ENCODE measurements at places on chromosomes 2 and 18.

DNA sequence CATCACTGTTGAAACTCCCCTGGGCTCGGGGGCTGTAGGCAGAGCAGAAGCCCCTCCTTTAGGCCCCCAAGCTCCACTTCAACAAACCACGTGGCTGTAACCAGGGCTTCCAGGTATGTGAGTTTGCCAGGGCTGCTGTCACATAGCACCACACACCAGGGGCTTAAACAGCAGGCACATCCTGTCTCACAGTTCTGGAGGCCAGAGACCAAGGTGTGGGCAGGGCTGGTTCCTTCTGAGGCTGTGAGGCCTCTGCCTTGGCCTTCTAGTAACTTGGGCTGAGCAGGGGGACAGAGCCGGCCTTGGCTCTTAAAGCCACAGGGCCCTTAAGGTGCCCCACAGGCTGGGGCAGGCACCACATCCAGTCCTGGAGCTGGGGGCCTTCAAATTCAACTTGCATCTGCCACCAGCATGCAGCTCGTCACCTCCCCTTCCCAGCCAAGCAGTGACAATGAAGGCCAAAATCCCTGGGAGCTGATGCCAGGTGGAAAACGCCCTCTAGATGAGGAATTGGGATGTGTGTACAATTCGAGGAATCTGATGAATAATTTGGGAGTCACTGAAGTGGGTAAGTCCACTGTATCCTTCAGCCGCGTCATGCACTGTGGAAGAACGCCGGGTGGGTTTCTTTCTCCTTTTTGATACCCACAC, 104.2 kb upstream of the ODC1 start:
- DNase-seq: no peak

DNA sequence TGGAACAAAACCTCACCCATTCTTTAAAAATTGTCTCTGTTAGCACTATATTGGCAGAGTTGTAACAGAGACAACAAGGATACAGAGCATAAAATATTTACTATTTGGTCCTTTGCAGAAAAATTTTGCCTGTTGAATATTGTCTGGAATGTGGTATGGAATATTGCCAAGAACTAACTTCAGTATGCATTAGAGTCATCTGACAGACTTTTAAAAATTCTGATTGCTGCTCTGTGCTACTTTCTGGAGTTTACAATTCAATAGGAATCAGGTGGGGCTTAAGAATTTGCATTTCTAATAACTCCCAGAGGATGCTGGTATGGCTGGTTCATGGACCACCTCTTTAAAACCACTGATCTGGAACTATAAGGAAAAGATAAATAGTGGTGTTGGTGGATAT, 32.8 kb upstream of the NYAP2 start:
- no peak for DNase-seq

- no peak for DNase-seq
Observed at GRCh38 chr2:40310303-40310702, 141.6 kb downstream of the SLC8A1 start.

GRCh38 chr2:203061346-203061745, 46.7 kb downstream of the NBEAL1 start:
- no peak for DNase-seq

- no peak for DNase-seq
Observed at GRCh38 chr2:153584244-153584643, 105.7 kb upstream of the RPRM start.

DNA sequence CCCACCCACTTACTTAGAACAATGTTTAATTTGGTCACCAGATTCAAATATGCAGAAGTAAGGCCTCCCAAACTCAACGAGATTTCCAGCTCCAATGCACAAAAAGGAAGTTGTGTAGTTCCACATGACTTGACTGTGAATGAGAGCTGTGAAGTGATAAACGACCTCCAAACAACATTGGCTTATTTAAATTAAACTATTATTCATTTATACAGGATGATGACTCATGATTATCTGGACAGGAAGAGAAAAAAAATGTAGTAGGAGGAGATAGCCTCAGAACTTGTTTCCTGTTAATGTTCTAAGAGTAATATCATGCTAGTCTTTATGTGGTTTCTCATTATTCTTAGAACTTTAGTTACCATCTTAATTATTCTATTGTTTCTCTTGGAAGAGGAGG, 237.3 kb downstream of the C1D start:
- DNase-seq: no peak

DNA sequence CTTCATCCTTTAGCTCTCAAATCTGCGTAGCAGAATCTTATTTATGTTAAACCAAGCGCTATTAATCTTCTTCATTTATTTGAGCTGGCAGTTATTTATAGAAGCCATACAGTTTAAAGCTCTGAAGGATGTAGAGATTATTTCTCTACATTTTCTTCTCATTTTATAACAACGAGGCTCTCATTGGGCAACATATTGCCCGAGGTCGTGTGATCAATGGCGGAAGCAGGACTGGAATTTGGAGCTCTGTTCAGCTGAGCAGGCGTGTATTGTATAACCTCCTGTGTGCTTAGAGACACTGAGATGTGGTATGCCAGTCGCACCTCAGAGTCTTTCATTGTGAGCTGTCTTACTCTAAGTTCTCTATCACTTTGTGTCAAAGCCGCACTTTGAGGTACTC, 17.5 kb upstream of the DRC1 start:
- no peak for DNase-seq

GRCh38 chr2:217875556-217876252, 127.1 kb downstream of the TNS1 start:
- no peak for DNase-seq

DNA sequence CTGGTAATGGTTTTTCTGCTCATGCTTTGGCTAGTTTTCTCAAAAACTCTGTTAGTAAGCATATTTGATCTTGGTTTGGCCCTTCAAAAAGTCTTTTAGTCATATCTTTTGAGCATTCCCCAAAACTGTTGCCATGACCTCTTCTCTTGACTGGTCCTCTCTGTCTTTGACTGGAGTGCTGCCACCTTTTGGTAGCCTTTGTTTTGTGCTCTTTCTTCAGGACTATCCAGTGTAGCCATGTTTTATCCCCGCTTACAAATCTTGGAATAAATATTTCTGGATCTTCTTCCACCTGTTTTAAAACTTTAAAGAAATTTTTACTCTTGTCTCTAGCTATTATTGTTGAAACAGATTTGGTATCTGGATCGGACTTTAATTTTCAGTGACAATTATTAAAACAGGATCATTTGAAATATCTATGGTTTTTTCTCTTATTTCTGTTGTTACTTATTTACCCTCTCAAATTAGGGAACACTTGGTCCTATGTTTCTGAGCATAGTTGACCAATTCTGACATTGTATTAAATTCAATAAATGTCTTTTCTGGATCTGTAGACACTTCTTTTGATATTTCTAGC, 965 bp upstream of the ELOA2 start:
- no peak for DNase-seq

- DNase-seq: no peak
Observed at GRCh38 chr2:20663196-20664070, 3.5 kb upstream of the GDF7 start.

DNA sequence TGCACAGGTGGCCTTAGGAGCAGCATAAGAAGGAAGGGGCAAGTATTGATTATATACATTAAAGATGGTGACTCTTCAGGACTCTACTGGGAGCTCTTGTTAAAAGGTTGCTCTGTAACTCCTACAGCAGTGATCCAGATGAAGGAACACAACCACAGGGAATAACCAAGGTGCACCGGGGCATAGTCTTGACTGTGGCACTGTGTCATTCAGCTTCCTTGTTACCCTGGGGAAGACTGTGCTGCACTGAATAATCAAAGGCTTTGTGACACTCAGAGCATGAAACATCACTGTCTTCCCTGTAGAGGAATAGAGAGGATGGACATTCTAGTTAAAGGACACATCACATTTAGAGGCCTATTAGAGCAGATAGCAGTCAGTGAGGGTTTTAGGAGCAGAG, 105.3 kb downstream of the UBE2E3 start:
- no peak for DNase-seq

DNA sequence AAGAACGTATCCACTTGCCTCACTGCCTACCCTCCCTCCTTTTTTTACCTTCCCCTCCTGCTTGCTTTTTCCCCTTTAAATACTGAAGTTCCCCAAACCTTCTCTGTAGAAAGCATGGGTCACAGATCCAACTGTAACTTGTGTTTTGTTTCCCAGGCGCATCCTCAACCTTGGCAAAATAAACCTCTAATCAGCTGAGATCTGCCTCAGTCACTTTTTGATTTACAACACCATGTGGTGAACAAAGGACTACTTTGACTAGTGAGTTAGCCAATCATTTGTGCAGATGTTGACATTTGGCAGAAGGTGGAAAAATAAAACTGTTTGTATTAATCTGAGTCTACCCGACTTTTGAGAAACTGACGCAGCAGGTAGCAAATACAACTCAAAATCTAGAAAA, 23.3 kb upstream of the MCM6 start:
- DNase-seq: no peak

DNA sequence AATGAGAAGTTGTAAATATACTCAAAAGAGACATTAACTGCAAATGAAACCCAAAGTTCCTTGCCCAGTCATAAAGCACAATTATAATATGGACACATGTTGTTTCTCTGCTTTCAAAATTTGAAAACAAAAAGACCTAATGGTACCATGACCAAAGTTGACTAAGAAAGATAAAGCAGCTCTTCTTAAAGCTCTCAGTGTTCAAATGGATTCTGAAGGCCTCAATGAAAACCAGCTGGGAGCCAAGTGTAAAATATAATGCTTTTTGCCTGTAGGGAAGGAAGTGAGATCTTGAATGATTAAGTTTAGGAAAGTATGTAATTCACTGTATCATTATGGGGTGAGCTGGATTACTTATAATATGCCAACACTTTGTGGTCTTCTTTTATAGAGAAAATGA, 178.6 kb downstream of the SATB2 start:
- no peak for DNase-seq

GRCh38 chr18:45817543-45817942, 7.9 kb upstream of the SIGLEC15 start:
- DNase-seq: no peak

- DNase-seq: no peak
Observed at GRCh38 chr2:96396095-96396494, 60.5 kb downstream of the NCAPH start.

- DNase-seq: no peak
Observed at GRCh38 chr2:127560201-127560930, 24.9 kb downstream of the MYO7B start.

Data from NCI-H2029 (cell line).